Esophagus muscularis mucosa (tissue), 4 donors: ENCODE measurements at places on chromosomes 7 and 10. TPM values are rescaled to one million over a fixed set of nuclear protein-coding genes. Genes with fewer than 3 reads are reported as not detected.

DNA sequence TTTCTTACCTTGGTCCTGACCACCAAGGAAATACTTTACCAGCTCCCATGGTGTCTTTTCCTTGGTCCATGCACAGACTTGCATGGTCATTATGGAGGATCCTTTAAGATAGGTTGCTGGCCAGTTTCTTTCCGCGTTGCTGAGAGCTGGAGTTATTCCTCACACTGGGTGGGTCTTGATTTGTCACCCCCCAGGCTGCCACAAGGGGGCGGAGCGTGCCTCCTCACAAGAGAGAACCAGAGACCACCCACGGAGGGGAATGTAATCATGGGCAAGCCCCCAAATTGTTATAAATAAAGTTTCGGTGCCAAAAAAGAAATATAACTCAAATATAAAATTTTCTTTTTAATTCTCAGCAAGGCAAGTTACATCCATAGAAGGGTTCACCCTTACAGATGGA is 10.5 kb upstream of the TRIM24 start:
- DNase-seq: peak; percentile 39

- no peak for DNase-seq
Measured at GRCh38 chr7:116618338-116619128, 53.5 kb upstream of the MET start.

Gene HECW1
- total RNA-seq: 0.13 TPM

Gene MET
- total RNA-seq: 19.4 TPM

Gene TACR2
- total RNA-seq: 64.3 TPM

- no peak for DNase-seq
Measured at GRCh38 chr10:88039496-88040200, 176.2 kb downstream of the PTEN start.

DNA sequence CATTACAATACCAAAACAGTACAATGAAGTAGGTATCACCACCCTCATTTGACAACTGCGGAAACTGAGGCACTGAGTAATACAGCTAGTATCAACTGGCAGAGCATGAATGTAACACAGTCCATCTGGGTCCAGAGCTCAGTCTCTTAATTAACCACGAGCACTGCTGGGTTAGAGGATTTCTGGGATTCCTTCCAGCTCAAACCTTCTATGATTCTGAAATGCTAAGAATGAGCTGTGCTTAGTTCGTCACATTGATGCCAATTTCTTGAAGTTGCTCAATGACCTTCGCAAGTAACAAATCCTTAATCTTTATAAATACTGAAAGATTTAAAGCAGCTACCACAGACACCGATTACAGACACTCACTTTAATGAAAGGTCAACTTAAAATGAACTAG is 62.5 kb downstream of the SGMS1 start:
- DNase-seq: no peak

DNA sequence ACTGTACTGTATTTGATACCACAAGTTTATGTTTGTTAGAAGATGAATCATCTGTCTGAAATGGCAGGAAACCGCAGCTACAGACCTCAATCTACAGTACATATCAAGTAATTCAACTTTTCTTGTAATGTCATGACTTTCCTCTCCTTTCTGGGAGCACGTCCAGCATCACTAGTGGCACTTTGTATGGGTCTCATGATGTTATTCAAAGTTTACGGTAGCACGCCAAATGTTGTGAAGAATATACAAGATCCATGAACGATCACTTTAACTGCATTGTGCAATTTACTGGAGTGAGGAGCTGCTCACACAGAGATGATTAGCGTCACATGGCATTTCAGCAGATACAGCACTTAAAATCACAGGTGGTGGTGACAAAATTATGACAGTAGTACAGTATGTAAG is 257.8 kb upstream of the GNAI1 start:
- no peak for DNase-seq

DNA sequence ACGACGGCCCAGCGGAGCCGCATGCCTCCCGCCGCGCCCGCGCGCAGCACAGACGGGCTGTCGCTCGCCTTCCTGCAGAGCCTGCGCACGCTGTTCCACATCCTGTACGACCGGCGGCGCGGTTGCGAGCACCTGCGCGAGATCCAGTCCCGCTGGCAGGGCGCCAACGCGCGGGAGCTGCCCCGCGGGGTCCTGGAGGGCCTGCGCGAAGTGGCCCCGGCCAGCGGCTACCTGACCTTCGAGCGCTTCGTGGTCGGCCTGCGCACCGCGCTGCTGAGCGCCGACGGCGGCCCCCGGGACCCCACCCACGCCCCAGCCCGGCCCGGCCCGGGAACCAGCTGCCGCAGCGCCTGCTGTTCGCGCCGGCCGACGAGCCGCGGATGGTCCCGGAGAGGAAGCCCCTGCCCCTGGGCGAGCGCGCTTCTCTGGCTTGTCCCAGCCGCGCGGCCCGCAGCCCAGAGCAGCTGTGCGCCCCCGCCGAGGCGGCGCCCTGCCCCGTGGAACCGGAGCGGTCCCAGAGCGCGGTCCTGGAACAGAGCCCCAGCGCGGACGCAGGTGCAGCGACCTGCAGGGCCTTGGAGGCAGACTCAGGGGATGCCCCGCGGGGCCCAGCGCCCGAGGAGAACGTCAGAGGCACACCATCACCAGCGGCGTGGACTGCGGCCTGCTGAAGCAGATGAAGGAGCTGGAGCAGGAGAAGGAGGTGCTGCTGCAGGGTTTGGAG is 25.3 kb upstream of the ZNF716 start:
- DNase-seq: no peak

- DNase-seq: peak; percentile 24
Measured at GRCh38 chr7:69839782-69840181, 241.5 kb downstream of the AUTS2 start.

DNA sequence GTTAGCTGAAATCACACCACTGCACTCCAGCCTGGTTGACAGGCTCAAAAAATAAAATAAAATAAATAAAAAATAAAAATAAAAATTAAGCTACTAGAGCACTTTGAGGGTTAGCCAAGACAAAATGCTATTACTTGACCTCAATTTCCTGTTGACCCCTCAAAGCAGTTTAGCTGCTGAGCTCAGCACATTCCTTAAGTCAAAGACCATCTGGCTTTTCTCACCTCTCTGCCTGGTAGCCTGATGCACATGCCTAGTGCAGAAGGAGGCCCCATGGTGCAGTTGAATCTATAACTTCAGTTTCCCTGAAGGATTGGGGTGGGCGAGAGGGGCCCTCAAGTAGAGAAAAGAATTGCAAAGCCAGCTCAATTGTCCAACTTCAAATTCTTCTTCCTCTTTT is 211.1 kb upstream of the GALNT17 start:
- DNase-seq: no peak

GRCh38 chr10:52479567-52479966 is 165.5 kb downstream of the DKK1 start:
- no peak for DNase-seq

GRCh38 chr7:54689394-54690049 is 69.5 kb downstream of the SEC61G start:
- no peak for DNase-seq

Gene TRPV5
- total RNA-seq: not detected

- DNase-seq: no peak
Measured at GRCh38 chr10:89809766-89810165, 108.4 kb downstream of the KIF20B start.

DNA sequence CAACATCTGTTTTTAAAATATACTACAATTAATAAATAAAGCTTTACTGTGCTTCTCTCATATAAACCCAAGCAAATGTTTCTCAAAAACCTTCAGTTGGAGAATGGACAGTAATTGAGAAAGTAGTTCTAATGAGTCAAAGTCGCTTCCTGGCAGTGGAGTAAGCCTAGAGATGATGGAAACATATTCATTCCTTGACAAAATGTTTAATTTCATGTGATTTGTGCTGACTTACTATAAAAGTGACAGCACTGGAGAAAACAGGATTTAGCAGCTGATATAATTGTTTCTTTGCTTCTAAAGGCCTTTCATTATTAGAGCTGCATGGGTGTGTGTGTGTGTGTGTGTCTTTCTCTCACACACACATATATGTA is 9.0 kb downstream of the ELMO1 start:
- DNase-seq: no peak

DNA sequence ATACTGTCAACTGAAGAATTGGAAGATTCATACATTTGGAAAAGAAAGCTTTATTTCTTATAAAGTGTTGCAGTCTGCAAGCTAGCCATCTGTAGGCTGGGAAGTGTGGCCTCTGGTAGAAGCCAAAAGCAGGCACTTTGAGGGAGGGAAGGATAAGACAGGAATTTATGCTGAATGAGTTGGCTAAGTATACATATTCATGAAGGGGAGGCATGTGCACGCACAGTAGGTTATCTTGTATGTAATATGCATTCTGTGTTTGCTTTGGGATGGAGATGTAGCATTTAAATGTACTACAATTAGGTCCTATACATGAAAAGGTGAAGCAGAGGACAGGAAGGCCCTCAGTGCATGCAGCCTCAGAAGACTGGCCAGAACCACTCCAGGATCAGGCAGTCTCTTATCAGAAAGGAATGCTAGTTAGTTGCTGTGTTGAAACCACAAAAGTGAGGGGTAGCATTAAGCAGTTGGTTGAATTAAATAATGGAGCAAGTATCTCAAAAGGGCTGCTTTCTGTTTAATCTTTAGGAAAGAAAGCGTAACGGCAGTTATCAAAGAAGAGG is 40.9 kb downstream of the MYO3A start:
- DNase-seq: no peak

DNA sequence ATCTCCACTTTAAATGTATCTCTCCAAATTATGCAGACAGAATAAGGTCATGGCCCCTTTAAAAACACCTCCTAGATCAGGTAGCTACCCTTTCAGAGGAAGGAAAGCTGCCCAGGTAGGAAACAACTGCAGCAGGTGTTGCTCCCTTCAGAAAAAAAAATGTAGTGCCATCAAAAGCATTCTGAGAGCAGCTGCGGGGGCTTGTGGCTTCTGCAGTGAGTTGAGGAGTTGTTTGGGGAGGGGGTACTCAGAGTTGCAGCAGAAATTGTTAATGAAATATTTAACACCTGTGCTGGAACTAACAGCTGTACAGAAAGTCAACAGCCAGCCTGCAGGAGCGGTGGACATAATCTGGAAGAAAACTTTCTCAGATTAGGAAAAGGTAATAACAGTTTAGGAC is 24.0 kb downstream of the CDHR3 start:
- DNase-seq: no peak

Gene LRRC18
- not detected for total RNA-seq

Gene DIP2C
- 64.0 TPM for total RNA-seq

DNA sequence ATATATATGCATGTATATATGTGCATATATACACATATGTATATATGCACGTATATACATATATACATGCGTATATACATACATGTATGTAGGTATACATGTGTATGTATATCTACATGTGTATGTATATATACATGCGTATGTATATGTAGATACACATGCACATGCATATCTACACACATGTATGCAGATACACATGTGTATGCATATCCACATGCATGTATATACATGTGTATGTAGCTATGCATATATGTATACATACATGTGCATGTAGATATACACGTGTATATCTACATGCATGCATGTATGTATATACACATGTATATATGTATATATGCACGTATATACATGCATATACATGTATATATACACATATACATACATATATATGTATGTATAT is 95.8 kb upstream of the STEAP4 start:
- no peak for DNase-seq

Gene PNLIPRP1
- total RNA-seq: not detected

GRCh38 chr7:2626498-2627117 is 5.2 kb upstream of the TTYH3 start:
- DNase-seq: no peak

DNA sequence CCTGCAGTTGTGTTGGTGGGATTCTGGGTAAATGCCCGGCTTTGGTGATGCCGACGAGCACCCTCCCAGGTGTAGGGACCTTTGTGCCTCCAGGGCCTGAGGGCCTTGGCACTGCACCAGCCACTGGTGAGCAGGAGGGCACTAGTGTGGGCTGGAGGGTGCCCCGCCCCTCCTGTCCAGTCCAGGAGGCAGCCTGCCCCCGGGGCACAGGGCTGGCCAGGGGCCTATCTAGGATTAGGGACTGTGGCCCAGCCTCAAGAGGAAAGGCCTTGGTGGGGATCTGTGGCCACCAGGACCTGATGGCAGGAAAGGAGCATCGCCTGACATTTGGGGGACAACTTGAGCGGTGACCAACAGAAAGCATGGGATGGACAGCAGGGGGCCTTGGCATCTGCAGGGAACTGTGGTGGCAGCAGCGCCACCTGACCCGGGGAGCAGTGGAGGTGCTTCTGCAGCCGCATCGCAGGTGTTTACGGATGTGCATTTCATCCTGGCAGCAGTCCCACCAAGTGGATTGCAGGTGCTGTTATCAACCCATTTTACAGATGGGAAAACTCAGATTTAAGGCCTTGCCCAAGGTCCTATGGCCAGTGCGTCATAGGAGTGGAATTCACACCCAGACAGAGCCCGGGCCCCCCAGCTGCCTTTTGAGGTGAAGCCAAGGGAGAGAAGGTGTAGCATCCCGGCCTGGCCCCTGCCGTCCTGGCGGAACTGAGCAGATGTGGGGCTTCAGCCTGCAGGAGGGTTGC is 11.1 kb downstream of the ZNF316 start:
- DNase-seq: no peak

Gene ADCY1
- 1.3 TPM for total RNA-seq

- no peak for DNase-seq
Measured at GRCh38 chr7:135364206-135364605, 130.6 kb downstream of the STRA8 start.

DNA sequence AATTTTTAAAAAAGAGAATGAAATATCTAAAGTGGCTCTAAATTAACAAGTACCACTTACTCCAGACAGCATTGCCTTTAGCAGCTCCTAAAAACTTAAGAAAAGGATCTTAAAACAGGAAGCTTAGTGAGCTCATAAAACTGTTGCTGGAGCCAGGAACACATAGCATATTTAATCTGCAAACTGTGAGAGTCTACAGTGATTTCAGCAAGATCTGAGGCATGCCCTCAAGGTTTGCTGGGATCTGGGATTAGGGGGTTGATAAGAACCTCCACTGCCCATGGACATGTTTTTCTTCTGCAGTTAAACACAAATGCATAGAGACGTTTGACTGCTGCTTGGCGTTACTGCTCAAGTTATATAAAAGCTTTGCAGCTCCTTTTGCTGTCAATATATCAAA is 3.8 kb downstream of the GLI3 start:
- DNase-seq: no peak

DNA sequence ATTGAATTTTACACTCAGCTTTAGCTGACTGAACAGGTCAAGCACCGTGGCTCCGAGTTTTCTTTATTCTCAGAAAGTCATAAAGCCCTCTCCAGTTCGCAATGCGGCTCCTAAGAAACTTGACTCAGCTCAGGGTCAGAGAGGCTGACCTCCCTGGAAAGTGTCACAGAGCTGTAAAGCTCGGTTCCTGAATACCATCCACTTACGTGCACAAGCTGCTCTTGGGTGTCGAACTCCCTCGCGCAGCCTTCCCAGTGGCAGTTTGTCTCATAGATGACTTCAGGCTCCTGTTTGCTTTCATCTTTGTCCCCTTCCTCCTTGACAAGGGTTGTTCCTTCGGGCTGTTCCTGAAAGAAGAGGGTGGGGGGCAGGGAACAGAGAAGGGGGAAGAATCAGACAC is 213.7 kb downstream of the GLI3 start:
- DNase-seq: no peak

Gene SFRP4
- total RNA-seq: 11.3 TPM

Gene FGFR2
- total RNA-seq: 74.0 TPM
